ENCODE measurements at places on chromosomes 6 and 20.
A peak's percentile ranks its signal among the peaks of the same experiment; 100 is the strongest.

GRCh38 chr6:3527651-3527977, 70.8 kb upstream of the SLC22A23 start:
- no peak for DNase-seq

GRCh38 chr20:32034581-32035425, 17.2 kb upstream of the HCK start:
- no peak for DNase-seq

DNA sequence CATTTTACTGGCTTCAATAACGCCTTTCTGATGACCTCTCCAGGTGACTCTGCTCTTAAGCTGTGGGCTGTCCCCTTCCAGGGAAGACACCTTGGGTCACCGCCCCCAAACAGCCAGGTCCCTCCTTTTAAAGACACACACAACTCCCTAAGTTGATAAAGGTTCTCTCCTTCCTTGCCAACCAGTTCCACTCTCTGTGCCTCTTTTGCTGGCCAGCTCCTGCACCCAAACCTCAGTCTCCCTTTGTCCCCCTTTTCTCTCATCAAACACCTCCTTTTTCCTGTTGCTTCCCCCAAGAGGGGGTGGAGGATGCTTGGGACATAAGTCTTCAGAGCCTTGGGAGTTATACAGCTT, 1.0 kb downstream of the NCOA6 start:
- DNase-seq, result peak; percentile 60

DNA sequence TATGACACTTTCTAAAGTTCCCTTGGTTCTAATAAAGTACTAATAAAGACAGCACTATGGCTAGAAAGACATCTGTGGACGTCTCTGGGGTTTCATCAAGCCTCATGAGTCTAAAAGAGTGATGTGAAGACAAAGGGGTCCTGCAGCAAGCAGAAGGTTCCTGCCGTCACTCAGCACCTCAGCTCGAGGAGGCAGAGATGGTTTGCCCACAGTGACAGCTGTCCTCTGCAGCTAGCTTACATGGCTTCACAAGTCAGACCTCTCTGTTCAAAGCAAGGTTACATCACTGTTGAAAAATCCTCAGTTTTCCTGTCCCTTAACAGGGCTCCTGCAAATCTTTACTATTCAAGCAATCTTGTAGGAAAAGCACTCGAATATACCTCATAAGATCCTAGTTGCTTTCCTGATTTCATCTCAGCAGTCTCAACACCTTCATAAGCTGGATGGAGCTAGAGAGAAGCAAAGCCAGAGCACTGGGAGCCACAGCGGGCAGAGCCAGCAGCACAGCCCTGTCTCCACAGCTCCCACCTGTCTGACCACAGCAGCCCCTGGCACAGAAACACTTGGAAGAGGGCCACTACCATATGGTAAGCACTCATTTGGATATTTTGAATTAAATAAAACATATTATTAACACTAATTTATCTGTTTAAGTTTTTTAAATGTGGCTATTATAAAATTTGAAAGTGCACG, 202.3 kb downstream of the GMDS start:
- no peak for DNase-seq

GRCh38 chr20:53130795-53131194, 158.6 kb downstream of the TSHZ2 start:
- DNase-seq, result no peak

DNA sequence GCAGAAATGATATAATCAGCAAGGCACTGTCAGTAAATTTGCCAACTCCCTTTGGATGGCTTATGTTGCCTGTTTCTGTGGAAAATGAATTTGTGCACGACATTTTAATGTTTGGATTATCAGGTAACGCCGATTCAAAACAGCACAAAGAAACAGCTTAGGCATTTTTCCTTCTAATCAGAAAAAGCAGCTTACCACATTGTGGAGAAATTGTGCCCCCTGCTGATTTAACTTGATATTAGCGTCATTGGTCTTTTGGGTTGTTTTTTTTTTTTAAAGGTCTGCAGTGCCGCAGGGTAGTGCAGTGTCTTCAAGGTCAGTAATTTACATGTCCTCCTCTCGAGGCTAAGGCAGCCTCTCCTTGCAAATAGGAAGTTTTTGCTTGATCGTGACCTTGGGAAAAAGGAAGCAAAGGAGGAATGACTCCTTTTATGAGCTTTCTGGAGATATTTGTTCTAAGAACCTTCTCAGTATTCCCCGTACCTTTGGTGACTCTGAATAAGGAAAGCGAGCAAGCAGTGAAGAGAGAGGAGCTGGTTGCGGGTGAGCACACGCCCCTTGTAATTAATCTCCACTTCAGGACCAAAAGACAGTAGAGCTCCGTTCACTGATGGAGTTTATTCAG, 79.1 kb downstream of the ELOVL4 start:
- peak; percentile 69 for DNase-seq

DNA sequence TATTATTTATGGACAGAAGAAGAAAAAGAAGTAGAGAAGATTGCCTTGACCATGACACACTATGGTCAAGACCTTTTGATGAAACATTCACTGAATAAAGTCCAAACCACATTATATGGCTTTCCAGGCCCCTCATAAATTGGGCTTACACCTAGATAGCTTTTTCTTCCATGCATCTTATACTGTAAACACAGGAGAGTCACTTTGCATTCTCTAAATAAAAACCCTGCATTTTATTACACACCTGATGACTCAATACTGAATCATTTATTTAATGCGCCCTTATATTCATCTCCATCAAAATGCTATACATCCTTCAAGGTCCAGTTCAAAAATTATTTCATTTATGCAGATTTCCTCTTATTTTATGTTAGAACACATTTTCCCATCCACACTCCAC, 78.0 kb downstream of the COL21A1 start:
- DNase-seq, result no peak

DNA sequence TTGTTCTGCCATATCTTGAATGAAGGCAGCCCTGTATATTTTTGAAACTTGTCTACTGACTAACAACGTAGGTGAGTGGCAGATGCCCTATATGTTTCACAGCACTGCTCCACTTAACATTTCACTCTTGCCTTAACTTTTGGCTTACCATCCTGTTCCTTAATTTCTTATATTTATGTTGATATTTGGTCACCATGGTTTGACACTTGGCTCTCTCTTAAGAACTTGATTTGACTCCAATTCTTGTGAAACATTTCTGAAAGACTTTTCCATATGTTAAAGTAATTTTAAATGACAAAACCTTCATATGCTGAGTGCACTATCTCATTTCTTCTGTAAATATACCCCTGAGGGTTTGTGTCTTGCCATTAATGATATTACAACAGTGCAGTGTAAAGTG, 434.3 kb upstream of the IMPG1 start:
- no peak for DNase-seq

- peak; percentile 9 for DNase-seq
Observed at GRCh38 chr6:96246563-96246962, 230.8 kb downstream of the FUT9 start.

DNA sequence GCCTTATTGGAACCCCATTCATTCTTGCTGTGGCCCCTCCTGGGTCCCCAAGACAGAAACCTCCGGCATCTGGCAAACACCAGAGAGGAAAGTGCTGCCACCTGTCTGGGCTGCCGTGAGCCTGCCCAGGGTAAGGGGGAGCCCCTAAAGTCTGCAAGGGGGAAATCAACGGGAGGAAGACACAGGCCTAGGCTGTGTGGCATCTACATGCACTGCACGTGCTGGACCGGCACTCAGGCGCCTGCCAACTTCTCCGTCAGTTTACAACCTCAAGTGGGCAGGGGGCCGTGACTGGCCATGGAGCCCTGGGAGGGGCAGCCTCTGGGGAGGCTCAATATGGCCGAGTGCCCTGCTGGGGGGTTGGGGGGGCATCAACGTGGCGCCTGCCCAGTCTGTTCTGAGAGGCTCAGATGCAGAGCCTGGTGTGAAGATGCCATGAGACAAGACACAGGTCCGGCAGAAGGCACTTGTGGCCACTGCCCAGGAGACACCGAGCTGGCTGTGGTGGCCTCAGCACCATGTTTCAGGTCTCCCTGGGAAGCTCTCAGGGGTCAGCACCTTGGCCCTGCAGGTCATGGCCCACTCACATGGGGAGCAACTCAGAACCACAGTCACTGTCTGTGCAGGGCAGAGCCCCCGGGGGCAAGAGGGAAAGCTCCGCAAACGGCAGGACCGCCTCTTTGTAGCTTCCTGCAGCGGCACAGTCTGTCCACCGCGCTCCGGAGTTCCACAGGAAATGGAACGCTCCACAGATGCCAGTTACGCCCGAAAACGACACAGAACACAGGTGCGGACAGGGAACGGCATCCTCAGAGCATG, 8.4 kb downstream of the UCKL1 start:
- DNase-seq, result no peak

DNA sequence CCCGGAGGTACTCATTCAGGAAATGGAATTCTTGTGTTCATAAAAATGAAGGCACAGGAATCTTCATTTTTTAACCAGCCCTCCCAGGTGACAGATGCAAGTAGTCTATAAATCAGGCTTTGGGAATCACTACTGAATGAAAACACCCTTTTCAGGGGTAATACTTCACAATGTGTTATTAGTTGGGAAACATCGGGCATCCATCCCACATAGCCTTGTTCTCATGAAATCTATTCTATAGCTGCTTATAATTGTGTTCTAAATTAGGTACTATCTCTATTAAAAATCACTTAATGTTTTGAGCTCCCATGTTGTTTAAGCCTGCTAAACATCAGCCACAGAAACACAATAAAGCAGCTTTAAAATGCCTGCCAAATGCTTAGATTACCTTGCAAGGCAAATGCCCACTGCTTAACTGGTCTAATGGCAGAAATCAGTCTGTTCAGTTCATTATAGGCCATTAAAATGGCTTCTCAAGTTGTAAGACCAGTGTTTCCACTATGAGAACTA, 94.9 kb downstream of the L3MBTL3 start:
- DNase-seq, result no peak

- no peak for DNase-seq
Observed at GRCh38 chr6:1839361-1839760, 229.6 kb downstream of the FOXC1 start.

- peak; percentile 3 for DNase-seq
Observed at GRCh38 chr6:114740547-114740946, 397.7 kb upstream of the HS3ST5 start.

DNA sequence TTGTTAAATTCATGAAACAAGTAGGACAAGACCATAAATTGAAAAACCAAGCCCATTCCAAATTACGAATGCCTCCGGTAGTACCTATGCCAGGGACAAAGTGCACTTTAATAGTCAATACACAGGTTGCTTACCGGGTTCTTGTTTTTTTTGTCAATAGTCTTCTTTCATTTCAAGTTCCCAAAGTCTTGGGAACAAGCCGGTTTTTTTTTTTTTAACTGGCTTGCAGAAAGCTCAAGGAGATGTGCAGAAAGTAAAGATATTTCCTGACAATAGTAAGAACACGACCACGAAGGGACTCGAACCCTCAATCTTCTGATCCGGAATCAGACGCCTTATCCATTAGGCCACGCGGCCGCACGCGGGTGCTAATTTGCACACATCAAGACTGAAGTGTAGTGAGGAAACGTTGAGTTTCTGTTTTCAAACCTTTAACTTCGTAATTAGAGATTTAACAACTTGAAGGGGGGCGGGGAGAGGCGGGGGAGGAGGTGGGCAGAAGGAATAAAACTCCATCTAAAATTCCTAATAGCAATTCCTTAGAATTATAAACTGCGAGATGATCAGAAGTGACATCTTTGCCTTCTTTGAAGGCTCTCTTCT, 181.0 kb downstream of the TRIM27 start:
- peak; percentile 96 for DNase-seq

- DNase-seq, result peak; percentile 95
Observed at GRCh38 chr6:1287103-1287591, 24.8 kb upstream of the FOXQ1 start.

GRCh38 chr6:12007887-12008286, 4.2 kb upstream of the HIVEP1 start:
- DNase-seq, result no peak

- no peak for DNase-seq
Observed at GRCh38 chr6:143564484-143565017, 53.0 kb upstream of the FUCA2 start.

DNA sequence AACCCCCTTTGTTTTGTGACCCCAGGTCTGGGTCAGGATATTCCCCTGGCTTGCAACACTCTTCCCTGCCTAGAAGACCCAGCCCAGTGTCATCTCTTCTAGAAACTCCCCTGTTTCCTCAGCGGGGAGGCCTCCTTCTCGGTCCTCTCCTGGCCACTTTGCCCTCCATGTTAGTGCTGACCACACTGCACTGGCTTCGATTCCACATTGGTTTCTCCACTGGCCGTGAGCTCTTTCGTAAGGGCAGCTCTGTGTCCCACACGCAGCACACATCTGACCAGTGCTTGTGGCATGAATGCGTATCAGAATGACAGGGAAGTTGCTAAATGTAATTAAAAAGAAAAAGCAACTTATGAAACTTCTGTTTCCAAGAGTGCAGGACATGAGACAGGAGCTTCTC, 49.4 kb upstream of the FNDC1 start:
- no peak for DNase-seq

GRCh38 chr6:24009319-24009718, 116.7 kb upstream of the NRSN1 start:
- no peak for DNase-seq

GRCh38 chr6:145929037-145929633, 35.0 kb downstream of the SHPRH start:
- no peak for DNase-seq

- no peak for DNase-seq
Observed at GRCh38 chr20:51199920-51200319, 177.0 kb upstream of the KCNG1 start.

DNA sequence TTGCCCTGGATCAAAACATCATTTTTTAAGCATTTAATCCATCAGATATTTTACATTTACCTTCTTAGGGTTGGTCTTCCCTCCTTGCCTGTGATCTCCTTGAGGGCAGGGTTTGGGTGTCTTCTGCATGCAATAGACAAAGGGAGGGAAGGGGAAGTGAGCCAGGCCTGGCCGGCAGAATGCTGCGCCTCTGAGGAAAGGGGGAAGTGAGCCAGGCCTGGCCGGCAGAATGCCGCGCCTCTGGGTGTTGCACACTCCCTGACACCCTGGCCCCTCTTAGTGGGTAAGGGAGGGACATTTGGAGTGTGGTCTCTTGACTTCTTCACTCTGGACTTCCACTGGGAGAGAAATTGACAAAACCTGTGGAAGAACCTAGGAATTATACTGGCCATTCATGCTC, 12.4 kb downstream of the PSMF1 start:
- DNase-seq, result no peak
